ENCODE measurements at places on chromosomes 13 and 19.

DNA sequence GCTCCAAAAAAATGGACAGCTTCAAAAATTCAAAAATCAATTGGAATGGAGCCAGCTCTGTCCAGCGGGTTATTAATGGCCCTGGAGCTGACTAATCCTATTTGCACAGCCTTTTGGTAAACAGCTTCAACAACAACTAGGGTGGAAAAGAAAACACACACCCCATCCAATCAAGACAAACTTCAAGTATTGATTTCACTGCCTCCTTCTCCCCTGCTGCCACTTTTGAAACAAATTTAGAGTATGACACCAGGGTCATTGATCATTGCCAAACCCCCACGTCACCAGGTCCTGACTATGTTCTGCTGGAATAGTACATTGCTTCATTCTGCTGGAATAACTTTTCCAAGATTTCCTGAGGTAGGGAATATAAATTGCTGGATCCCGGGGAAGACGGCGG, 56.8 kb upstream of the GTF3A start:
- no peak for DNase-seq

GRCh38 chr13:99605420-99606323, 104.4 kb downstream of the TM9SF2 start:
- DNase-seq = peak; percentile 17

DNA sequence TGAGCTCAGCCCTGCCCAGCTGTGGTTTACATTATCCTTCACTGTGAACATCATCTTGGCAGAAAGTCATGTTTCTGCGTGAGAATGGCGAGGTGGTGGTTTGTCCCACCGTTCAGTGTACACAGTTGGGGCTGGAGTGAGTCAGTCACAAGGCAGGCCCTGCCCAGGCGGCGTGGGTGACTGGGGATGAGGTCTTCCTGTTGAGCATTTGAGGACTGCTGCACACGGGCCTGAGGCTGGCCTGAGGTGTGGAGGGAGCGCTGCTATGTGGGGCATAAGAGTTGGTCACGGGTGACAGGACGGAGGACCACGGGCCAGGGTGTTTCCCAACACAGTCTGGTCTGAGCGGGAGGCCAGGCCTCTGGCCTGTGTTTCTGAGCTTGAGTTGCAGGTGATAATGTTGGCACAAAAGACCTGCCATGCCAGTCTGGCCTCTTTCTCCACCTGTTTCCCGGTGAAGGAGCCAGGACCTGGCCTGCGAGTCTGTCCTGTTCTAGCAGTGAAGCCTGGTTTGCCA, 13.4 kb upstream of the C19orf33 start:
- no peak for DNase-seq

- no peak for DNase-seq
Observed at GRCh38 chr19:48614436-48615230, at the start of gene FAM83E. TSS of gene FAM83E (minus strand) at chr19:48615076. CDS start at chr19:48613372, 1,704 bp downstream.

- DNase-seq = no peak
Observed at GRCh38 chr19:38564981-38565690, 52.6 kb downstream of the MAP4K1 start.
